Posterior cingulate gyrus (tissue), 11 donors: ENCODE measurements at places on chromosomes 12 and 14.

DNA sequence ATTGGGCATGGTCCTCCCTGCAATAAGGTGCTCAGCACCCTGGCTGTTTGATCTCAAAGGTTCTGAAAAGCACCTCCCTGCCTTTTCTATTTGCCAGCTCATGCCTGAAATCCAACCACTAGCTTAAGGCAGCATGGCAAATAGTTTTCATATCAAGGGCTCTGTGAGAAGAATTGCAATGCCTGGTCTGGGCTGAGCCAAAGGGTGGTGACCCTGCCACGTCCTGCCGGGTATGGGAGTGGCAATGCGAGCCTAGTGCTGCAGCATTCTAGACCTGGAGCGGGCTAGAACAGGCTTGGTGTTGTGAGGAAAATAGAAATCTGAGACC, 2.3 kb upstream of the SCNN1A start:
- DNase-seq: no peak

- DNase-seq: no peak
Observed at GRCh38 chr12:122659579-122659978, 43.6 kb downstream of the HCAR2 start.

DNA sequence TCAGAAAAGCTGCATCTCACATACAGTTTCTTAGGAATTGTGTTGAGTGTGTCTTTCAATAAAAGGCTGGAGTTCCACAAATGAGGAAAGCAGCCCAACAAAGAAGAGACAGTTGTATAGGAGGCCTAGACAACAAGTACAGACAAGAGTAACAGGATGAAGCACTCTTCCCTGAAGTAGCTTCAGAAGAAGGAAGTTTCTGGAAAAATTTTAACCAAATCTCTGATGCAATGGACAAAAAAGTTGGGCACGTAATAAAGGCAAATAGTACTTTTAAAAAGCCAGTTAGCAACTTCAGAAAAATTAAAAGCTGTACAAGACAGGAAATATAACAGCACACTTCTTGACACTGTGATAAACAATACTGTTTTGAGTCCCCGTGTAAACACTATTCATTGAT, 134.1 kb upstream of the PLEKHG7 start:
- no peak for DNase-seq

DNA sequence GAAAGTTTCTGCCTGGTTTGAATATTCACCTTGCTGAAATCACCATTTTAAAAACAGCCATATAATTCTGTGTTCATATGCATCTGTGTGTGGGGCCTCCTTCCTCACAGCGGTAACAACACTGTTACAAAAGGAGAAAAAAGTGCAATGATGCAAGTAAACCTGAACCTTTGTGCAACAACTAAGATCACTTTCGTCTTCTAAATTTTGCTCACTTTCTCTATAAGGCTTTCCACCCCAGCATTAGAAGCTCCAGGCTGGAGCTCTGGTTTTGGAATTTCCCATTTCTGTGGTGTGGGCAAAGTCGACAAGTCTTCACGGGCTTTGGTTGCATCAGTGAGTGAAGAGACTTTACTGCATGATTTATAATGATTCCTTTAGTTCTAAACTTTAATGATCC, 18.4 kb downstream of the FGD6 start:
- DNase-seq: no peak

- DNase-seq: no peak
Observed at GRCh38 chr14:93811676-93812075, 23.4 kb upstream of the PRIMA1 start.

- DNase-seq: no peak
Observed at GRCh38 chr14:56044196-56044595, 74.0 kb upstream of the PELI2 start.

- no peak for DNase-seq
Observed at GRCh38 chr12:46354802-46355199, 17.8 kb downstream of the SLC38A2 start.

DNA sequence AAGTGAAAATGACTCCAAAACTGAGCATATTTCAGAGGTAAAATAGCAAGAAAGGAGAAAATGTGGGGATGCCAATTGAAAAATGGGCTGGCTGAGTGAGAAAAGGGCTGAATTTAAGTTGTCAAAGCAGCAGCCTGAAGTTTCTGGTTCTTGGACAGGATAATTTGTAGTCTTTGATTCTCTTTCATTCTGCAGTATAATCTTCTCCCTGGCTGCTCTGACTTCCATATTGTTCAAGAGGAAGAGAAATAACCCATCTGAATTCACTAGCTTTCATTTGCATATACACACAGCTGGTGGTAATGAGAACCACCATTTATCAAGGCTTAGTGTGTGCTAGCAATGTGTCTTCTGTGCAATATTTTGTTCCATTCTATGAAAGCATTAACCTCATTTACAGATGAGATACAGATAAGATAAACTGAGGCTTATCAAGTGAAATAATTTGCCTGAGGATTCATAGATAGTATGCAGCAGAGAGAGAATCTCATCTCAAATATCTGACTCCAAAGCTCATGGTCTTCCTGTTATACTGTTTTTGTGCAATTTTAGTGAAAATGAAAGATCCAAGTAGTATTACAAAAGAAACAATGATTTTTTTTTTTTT, 184.2 kb downstream of the TMTC2 start:
- DNase-seq: no peak

GRCh38 chr12:56769868-56770267, 6.7 kb downstream of the HSD17B6 start:
- no peak for DNase-seq

DNA sequence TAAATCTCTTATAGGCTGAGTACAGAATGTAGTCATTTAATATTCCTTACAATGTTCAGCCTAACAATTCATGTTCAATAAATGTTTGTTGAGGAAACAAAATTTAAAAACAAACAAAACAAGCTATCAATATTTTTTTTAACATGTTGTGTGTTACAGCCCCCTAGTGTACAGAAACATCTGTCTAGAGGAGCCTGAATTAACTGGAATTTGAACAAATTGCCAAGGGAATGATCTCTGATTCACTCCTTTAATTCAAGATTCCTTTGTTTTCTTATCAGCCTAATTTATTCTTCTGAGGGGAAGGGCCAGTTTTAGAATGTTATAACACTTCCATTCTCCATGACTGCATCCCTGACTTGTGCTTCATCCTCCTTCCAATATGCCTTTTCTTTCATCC, 127.2 kb downstream of the CMAS start:
- no peak for DNase-seq

GRCh38 chr12:116436561-116437249, 122.5 kb upstream of the MAP1LC3B2 start:
- DNase-seq: no peak

DNA sequence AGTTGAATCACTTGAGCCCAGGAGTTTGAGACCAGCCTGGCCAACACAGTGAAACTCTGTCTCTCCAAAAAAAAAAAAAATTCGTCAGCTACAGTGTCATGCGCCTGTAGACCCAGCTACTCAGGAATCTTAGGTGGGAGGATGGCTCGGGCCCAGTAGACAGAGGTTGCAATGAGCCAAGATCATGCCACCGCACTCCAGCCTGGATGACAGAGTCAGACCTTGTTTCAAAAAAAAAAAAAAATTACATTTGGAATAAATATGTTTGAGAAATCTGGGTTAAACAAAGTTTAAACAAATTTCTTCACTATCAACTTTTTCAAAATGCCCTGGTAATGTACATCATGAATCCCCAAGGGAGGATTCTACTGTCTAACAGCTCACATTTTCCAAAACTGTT, 187.0 kb upstream of the RASSF8 start:
- DNase-seq: no peak

GRCh38 chr14:103257211-103257962, 76.7 kb upstream of the EIF5 start:
- no peak for DNase-seq

- no peak for DNase-seq
Observed at GRCh38 chr14:92987713-92988510, 65.0 kb downstream of the CHGA start.
